MG63 (cell line): ENCODE measurements at places on chromosomes 5 and 9. TPM values are rescaled to one million over a fixed set of nuclear protein-coding genes. Genes with fewer than 3 reads are reported as not detected.

GRCh38 chr9:7237473-7238246 is 479.9 kb downstream of the KDM4C start:
- no peak for DNase-seq

DNA sequence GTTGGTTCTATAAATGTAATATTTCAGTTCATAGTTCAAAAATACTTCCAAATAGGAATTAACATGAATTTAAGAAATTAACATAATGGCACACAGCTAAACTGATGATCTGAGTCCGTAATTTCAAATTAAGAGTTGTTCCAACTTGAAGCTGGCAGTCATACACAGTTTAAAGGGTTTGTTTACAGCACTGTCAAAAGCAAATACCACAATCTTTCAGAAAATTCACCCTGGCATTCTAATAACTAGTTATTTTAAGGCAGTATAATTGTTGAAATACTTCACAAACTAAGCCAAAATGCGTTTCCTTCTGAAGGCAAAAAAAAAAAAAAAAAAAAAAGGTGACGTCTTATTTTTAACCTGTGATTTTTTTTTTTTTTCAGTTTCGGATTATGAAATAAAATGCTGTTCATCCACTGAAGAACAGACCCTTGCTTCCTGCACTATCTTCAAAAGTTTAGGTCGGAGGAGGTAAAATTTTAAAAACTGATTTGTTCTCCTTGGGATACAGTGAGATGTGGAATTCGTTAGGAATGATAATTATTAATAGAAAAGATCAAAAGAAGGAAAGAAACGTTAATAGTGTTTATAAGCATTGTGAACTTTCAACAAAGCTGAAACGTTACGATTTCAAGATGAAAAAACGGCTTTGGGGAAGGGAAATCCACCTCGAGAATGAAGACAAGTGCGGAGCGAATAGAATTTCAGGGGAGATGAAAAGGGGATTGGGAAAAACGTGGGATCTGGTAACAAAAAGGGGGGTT is 850 bp downstream of the IL6ST start:
- DNase-seq: no peak

DNA sequence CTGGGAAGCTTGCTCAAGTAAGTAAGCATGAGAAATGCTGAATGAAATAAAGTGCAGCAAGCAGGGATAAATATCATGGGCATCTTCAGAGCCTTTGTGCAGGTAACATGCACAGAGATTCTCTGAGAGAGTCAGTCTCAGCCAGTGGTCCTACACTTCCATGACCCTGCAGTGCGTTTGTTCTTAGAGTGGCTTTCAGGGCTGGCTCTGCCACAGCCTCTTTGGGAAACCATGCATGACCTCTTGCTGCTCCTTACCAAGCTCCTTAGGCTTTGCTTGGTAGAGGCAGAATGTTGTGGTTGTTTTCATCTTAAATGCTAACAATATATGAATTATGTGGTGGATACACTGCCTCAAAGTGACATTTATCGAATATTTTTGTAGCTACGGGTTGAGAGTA is 5.4 kb downstream of the SYK start:
- DNase-seq: no peak

DNA sequence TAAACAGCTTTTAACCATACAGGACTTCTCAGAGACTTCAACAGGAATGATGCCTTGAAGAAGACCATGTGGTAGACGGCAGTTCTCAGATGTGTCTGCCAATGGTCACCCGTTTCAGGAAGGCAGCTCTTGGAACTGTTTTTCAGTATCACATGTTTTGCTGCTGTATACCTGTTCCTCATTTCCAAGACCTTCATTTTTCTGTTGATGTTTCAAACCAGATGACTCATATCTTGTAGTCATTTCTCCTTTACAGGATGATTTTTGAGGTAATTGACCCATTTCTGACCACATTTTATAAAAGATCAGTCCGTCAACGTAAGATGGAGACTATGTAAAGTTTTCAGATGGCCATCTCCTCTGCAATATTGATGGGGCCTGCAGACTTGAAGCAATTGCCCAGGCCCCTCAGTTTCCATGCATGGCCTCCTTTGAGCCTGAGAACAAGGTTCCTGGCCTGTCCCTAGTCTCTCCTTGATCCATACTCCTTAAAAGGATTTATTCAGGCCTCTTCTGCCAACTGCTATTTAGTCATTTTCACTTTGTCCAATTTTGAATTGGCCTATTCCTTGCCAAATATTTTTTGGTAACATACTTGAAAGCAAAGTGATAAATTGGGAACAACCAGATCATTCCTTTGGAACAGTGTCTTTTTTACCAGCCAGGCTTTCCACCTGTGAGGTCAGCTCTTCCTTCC is 128.6 kb downstream of the PDZD2 start:
- no peak for DNase-seq

- peak; percentile 6 for DNase-seq
Measured at GRCh38 chr9:69744688-69745380, 15.0 kb downstream of the PTAR1 start.

GRCh38 chr5:142316051-142316450 is 8.8 kb downstream of the SPRY4 start:
- DNase-seq: no peak

GRCh38 chr5:60185231-60186099 is 291.9 kb upstream of the PDE4D start:
- DNase-seq: no peak

- DNase-seq: peak; percentile 90
Measured at GRCh38 chr9:109012009-109012875, 1.1 kb downstream of the CTNNAL1 start.

DNA sequence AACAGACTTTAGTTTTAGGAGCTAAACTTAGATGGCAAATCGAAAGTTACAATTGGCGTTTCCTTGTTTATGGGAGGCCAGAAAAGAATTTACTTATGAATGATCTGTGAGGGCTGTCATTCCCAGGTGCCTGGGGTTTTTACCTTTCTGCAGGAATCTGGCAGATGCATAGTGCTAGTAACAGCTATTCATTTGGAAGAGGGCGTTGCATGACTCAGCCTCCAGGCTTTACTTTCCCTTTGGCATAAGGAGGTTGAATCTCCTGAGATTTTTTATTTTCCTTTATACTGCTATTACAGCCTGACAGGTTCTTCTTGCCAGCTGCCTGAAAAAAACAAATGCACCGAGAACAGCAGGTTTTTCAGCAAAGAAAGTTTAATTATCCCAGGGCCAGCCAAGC is 30.0 kb downstream of the CARD6 start:
- peak; percentile 31 for DNase-seq

DNA sequence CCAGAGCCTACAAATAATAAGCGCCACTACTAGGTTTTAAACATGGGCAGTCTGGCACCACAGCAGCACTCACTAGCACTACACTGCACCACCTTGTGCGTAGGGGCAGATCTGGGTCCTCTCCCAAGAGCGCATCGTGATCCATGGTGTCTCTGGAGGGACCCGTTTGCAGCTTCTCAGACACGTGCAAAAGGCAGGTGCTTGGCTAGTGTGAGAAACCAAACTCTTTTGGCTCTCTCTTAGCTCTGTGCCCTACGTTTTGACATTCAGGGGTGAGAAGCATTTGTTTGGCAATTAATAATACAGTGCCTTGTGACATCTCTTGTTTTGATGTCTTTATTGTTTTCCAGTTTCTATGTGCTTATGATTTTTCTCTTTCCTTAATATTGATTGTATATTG is 75.4 kb upstream of the EGFLAM start:
- DNase-seq: no peak

- no peak for DNase-seq
Measured at GRCh38 chr9:94909250-94909894, 182.9 kb downstream of the AOPEP start.

- DNase-seq: no peak
Measured at GRCh38 chr9:95726756-95727155, 148.7 kb upstream of the ERCC6L2 start.

- DNase-seq: no peak
Measured at GRCh38 chr5:172276214-172276613, 7.3 kb downstream of the UBTD2 start.

DNA sequence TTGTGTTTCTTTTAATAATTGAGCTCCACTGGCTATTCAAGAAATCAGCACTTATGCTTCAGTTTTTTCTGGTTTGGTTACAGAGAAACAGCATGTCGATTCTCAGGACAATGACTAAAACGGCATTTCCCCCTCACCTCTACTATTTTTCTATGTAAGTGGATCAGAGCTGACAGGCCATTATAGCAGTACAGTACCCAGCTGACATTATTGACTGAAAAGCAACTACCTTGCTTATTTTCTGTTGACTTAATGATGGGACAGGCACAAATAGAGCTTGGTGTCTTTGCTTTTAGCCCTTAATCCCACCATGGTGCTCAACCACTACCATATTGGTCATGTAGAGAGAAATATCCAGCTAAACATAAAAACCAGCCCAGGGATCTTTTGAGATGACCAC is 35.4 kb upstream of the CCNG1 start:
- no peak for DNase-seq

DNA sequence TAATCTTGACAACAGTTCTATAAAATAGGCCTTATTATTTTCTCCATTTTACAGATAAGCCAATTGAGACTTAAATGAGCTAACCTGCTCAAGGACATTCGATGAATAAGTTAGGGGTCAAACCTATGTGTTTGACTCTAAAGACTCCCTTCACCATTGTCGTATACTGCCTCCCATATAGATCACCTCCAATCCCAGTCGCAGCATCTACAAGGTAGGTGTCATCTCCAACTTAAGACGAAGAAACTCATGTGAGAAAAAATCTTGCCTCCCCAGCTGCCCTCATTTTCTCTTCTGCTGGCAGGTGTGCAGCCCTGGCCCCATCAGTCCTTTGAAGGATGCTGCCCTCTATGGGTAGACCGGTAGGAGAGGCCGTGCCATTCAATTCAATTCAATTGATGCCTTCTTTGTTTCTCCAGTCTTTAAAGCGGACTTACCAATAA is 75.2 kb upstream of the SMARCA2 start:
- peak; percentile 20 for DNase-seq

- no peak for DNase-seq
Measured at GRCh38 chr9:23621924-23622323, 204.1 kb downstream of the ELAVL2 start.

GRCh38 chr5:173321886-173322285 is 6.3 kb downstream of the STC2 start:
- DNase-seq: no peak

GRCh38 chr5:51227963-51228470 is 155.2 kb upstream of the ISL1 start:
- DNase-seq: no peak

- no peak for DNase-seq
Measured at GRCh38 chr9:68599826-68600225, 59.1 kb upstream of the TMEM252 start.

DNA sequence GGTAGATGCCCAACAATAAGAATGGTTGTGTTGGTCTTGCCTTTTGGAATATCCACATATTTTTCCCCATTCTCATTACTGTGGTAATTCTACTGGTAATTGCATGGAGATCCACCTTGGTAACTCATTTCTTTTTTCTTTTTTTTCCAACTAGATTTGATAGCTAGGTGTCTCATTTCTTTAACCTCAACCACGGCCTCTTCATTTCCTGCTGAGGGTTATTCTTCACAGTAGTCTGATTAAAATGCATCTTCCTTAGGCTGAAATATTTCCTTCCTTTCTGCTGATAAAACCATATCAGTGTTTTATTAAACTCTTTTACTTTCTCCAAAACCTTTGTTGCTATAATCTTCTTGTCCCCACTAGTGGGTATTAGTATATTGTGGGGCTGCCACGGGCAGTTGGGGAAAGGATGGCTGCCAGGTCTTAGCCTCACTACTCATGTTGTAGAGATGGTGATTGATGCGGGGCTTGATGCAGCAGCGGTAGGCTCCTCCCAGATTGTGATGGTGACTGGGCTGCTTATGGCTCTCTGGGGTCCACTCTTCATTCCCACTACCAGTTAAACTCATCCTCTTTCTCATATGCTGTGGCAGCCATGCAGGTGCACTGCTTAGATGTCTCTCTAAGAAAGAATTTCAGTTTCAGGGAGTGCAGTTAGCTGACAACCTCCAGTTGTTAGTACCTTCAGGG is 35.9 kb downstream of the KIF2A start:
- no peak for DNase-seq

DNA sequence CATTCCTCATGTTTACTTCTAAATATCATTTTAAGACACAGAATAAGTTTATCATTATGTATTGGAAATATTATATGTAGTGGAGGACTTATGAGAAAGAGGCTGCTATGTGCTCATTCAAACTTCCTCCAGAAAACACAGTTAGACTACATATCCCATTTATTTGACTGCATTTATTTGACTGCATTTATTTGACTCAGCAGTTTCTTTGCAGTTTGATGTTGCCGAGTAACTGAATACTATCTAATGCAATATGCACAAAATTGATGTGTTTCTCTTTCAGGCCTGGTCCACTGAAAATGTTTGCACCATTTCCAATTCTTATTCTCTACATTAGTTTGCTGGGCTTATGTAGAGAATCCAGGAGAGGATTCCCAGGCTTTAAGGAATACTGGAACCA is 89.9 kb upstream of the FBN2 start:
- DNase-seq: no peak

- DNase-seq: no peak
Measured at GRCh38 chr5:116315531-116315930, 230.7 kb downstream of the COMMD10 start.

- DNase-seq: no peak
Measured at GRCh38 chr9:114725930-114726329, 43.9 kb upstream of the TEX48 start.

- DNase-seq: no peak
Measured at GRCh38 chr9:101307051-101307450, 77.8 kb downstream of the BAAT start.

DNA sequence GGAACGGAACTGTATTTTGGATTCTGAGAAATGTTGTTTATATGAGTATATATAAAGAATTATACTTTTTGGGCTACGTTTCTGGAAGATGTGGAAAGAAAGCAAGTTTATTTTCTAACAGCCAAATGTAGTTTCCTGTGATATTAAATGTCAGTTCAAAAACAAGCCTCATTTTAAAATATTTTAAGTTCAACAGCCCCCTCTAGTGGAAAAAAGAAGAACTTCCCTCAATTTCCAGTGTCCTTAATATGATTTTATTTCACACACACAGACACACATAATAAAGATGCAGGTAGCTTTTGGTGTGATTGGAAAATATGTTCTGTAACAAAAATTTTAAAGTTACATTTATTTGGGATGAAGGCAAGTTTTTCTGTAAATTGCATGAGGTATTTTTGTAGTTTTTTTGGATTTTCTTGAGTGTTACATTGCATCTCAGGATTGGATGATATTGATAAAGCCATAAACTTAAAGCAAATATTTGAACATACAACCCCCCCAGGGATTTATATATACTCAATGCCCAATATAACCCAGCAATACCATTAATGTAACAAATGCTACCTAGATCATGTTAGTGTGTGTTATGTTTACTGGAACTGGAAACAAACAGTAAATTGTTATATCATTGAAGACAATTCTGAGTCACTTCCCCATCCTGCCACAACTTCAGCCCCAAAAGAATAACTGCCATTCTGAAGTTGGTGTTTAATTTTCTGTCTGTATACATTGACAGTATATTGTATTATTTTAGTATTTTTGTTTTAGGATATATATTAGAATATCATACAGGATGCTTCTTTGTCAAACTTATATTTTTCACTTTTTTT is 54.0 kb downstream of the CCDC171 start:
- DNase-seq: no peak

GRCh38 chr9:87070336-87070735 is 123.0 kb upstream of the GAS1 start:
- DNase-seq: no peak

CDC20B gene
- total RNA-seq: not detected in 2 replicates

C5orf46 gene
- 6.0 TPM in 1 of 2 replicates, not detected in the other for total RNA-seq

TLX3 gene
- total RNA-seq: not detected in 2 replicates

CCDC107 gene
- 72.4 and 84.4 TPM in 2 replicates for total RNA-seq

MARCOL gene
- total RNA-seq: not detected in 2 replicates

TIMD4 gene
- not detected in 2 replicates for total RNA-seq

CHSY3 gene
- total RNA-seq: not detected in 2 replicates

ROPN1L gene
- 3.0 and 5.4 TPM in 2 replicates for total RNA-seq

ANGPTL2 gene
- total RNA-seq: 7.1 and 8.1 TPM in 2 replicates

LMX1B gene
- total RNA-seq: 0.69 and 1.6 TPM in 2 replicates

MCTP1 gene
- total RNA-seq: 1.2 and 3.1 TPM in 2 replicates
